ENCODE measurements at places on chromosomes 6 and 20. TPM values are rescaled to one million over a fixed set of nuclear protein-coding genes. Genes with fewer than 3 reads are reported as not detected.

The SLC24A3 gene
- total RNA-seq = 3.8 TPM

The TTK gene
- 28.0 TPM for total RNA-seq

The ANGPT4 gene
- 0.56 TPM for total RNA-seq

The NRM gene
- 9.5 TPM for total RNA-seq

The MBOAT1 gene
- 4.1 TPM for total RNA-seq

The LZTS3 gene
- total RNA-seq = 16.8 TPM

The PRPH2 gene
- total RNA-seq = 6.0 TPM

The SLA2 gene
- total RNA-seq = 0.87 TPM

The F13A1 gene
- total RNA-seq = 11.7 TPM

The COL9A3 gene
- 19.1 TPM for total RNA-seq

The SEC63 gene
- 68.1 TPM for total RNA-seq

The CGA gene
- not detected for total RNA-seq

The RIPOR2 gene
- 3.7 TPM for total RNA-seq

The SERPINB6 gene
- 203 TPM for total RNA-seq

The CYB5R4 gene
- total RNA-seq = 20.5 TPM

The SPATS1 gene
- total RNA-seq = 13.1 TPM

The AKAP12 gene
- 280 TPM for total RNA-seq

The C6orf141 gene
- 58.4 TPM for total RNA-seq

The ALDH5A1 gene
- 16.3 TPM for total RNA-seq

The TAPBP gene
- 76.5 TPM for total RNA-seq

The COL19A1 gene
- total RNA-seq = 1.4 TPM

The TRERF1 gene
- total RNA-seq = 49.1 TPM

The ME1 gene
- total RNA-seq = 32.9 TPM

The FBXO5 gene
- 8.3 TPM for total RNA-seq

The SSTR4 gene
- not detected for total RNA-seq

The PMEPA1 gene
- total RNA-seq = 12.1 TPM

The RNF217 gene
- total RNA-seq = 48.0 TPM

The MRS2 gene
- 27.6 TPM for total RNA-seq

The EEF1E1 gene
- 53.5 TPM for total RNA-seq

The MYLK4 gene
- 1.5 TPM for total RNA-seq

The OPRM1 gene
- total RNA-seq = 4.0 TPM

The PPIL1 gene
- total RNA-seq = 39.4 TPM

The ATP6V1G2 gene
- total RNA-seq = 3.3 TPM

The TRIM10 gene
- total RNA-seq = 0.25 TPM

The MUC22 gene
- 0.87 TPM for total RNA-seq

The SLC26A8 gene
- 66.9 TPM for total RNA-seq

The SIM1 gene
- total RNA-seq = 0.43 TPM

The PKIB gene
- total RNA-seq = 3.3 TPM

The COL10A1 gene
- 0.16 TPM for total RNA-seq

The GPR63 gene
- 6.3 TPM for total RNA-seq

The GGTLC1 gene
- total RNA-seq = 13.4 TPM

The OOEP gene
- 26.9 TPM for total RNA-seq

The SOX18 gene
- total RNA-seq = 6.1 TPM

The PPP1R3G gene
- 1.3 TPM for total RNA-seq

The SAMD10 gene
- total RNA-seq = 6.2 TPM

The RNF39 gene
- total RNA-seq = 3.5 TPM

The CTSA gene
- 112 TPM for total RNA-seq

The USP49 gene
- 19.7 TPM for total RNA-seq

The STMND1 gene
- 22.1 TPM for total RNA-seq

The MUC21 gene
- not detected for total RNA-seq

The SLC22A16 gene
- total RNA-seq = 17.2 TPM

The DNAH8 gene
- total RNA-seq = 17.2 TPM

The CAP2 gene
- 2.9 TPM for total RNA-seq

The RCAN2 gene
- 6.3 TPM for total RNA-seq

The CST2 gene
- total RNA-seq = not detected

The FABP7 gene
- not detected for total RNA-seq

The GRM1 gene
- total RNA-seq = 2.0 TPM
